Activated naive CD8-positive, alpha-beta T cell treated with anti-CD3 and anti-CD28 coated beads for 36 hours (primary cell): ENCODE measurements at places on chromosomes 13 and 19. TPM values are rescaled to one million over a fixed set of nuclear protein-coding genes. Genes with fewer than 3 reads are reported as not detected.

DNA sequence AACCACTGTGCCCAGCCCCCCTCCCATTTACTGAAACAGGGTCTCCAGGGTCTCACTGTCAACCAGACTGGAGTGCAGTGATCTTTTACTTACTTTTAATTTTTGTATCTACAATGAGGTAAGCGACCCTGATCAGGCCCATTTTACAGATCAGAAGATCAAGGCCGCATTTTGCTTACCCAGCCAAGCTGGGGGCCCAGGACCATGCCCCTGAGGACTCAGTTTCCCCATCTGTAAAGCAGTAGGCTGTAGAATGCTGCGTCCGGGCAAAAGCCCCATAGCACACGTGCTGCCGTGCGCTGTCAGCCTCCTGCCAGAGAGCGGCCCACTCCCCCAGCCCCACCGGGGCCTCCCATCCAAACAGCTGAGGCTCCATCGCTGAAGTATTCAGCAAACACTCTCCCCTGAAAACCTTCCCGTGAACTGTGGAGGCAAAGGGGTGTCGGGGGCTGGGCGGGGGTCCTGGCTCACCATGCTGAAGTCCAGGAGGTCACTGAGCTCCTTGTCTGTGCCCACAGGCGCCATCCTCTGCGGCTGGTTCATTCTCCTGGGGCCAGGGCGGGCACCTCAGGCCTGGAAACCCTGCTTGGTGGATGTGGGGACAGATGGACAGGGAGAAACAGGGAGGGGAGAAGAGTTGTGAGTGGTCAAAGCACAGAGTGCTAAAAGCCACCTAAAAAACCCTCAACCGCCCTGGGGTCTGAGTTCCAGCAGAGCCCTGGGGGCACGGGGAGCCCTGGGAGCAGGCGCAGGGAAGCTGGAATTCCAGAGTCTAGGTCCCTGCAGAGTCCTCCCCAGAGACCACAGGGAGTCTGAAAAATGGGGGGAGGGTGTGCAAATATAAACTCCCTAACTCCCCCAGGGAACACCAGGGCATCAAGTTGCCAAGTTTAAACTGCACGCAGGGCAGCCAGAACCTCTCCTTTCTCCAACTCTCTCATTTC, 2.4 kb downstream of the TCF3 start:
- peaks cover 23% of the 10 kb centered on the region for H3K4me1 ChIP-seq
- H3K27ac ChIP-seq = peak overlapping the region; percentile 95

The CPB2 gene
- not detected for total RNA-seq

DNA sequence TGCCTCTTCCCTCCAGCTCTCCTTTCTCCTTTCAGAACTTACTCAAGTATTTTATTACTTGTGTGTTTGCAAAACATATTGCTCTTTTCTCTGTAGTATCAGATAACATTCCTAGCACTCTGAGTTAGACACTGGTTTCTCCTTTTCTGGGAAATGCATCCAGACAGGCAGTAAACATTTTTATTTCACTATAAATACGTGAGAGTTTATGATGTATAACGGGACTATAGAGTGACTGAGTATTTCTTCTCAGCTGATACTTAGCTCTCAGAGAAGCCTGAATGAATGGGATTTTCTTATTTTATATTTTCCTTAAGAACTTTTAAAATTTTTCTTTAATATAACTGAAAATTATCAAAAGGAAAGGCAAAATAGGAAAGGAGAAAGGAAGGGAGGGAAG, 211.2 kb upstream of the EDNRB start:
- no peak overlapping the region for H3K4me3 ChIP-seq
- H3K4me1 ChIP-seq = no peaks in the 10 kb centered on the region
- no peak for DNase-seq
- no peak overlapping the region for H3K27ac ChIP-seq
- H3K27me3 ChIP-seq = peaks cover 19% of the 10 kb centered on the region

DNA sequence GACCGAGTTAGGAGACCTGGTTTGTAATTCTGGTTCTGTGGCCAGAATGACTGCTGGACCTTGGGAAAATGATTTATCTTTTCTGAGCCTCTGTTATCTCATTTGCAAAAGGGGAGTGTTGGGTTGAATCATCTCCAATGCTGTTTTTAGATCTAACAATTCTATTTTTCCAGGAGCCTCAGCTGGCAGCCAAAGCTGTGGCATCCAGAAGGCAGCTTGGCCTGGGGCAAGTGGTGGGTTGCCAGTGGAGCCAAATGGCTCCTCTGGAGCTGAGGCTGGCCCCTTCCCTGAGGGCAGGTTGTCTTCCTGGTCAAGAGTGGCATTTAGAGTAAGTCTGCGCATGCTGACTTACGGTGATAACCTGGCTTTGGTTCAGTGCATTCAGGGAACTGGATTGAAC, 21.3 kb downstream of the B3GLCT start:
- no peak overlapping the region for H3K4me3 ChIP-seq
- H3K27ac ChIP-seq = no peak overlapping the region
- DNase-seq = no peak
- peaks cover 14% of the 10 kb centered on the region for H3K36me3 ChIP-seq

DNA sequence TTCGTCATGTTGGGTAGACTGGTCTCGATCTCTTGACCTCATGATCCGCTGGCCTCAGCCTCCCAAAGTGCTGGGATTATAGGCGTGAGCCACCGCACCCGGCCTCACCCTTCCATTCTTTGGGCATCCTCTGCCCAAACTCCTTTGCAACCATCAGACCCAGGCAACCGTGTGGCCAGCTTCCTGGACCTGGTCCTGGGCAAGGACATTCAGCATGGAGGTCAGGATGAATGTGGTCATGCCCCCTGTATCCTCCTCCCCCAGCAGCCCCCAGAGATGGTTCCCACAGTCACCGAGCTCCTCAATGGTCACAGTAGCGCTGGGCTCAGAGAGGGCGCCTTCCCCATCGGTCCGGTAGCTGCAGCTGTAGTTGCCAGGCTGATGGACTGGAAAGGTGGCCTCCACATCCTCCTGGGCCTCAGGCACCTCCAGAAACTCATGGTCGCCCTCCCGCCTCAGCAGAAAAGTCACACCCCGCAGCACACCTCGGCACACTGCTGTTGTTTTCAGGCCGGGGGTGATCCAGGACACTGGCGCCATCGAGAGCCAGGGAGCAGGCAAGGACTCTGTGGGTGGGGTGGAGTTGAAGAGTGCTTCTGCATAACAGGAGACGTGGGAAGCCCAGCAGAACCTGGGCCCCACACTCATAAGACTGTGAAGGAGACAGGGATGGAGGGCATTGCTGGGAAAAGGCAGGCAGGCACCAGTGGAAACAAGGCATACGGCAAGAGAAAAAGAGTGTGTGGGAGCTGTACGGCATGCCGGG, 1.1 kb downstream of the A1BG start:
- no peak overlapping the region for H3K27ac ChIP-seq
- H3K4me3 ChIP-seq = no peak overlapping the region
- peaks cover 24% of the 10 kb centered on the region for H3K36me3 ChIP-seq
- peaks cover 22% of the 10 kb centered on the region for H3K4me1 ChIP-seq
- H3K27me3 ChIP-seq = no peaks in the 10 kb centered on the region
- no peak for DNase-seq

The ATP7B gene
- 0.80 TPM for total RNA-seq

The MYO9B gene
- 86.9 TPM for total RNA-seq

GRCh38 chr13:25973085-25973484, 78.7 kb downstream of the SHISA2 start:
- H3K36me3 ChIP-seq = no peaks in the 10 kb centered on the region
- DNase-seq = no peak
- no peak overlapping the region for H3K27ac ChIP-seq
- H3K4me1 ChIP-seq = peaks cover 37% of the 10 kb centered on the region
- H3K27me3 ChIP-seq = peaks cover 4% of the 10 kb centered on the region
- H3K4me3 ChIP-seq = no peak overlapping the region

The ZSCAN4 gene
- total RNA-seq = not detected

The AMH gene
- 7.4 TPM for total RNA-seq

DNA sequence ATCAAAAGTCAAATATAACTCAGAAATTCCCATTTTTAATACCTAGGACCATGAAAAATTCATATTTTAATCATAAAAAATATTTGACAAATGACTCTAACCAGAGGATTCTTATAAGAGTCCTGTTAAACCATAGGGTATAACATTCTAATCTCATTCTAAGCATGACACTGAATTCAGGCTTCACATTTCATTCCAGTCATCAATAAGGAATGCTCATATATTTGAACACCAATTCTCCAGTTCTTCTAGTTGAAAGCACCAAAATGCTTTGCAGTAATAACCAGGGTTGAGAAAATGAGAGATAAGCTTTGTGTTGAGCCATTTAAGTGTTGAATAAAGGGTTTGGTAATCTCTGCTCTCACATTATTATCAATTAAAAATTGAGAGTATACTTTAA, 147.5 kb downstream of the VWA8 start:
- no peaks in the 10 kb centered on the region for H3K27me3 ChIP-seq
- H3K36me3 ChIP-seq = peaks cover 47% of the 10 kb centered on the region
- no peak overlapping the region for H3K27ac ChIP-seq
- H3K4me1 ChIP-seq = peaks cover 10% of the 10 kb centered on the region
- no peak overlapping the region for H3K4me3 ChIP-seq

DNA sequence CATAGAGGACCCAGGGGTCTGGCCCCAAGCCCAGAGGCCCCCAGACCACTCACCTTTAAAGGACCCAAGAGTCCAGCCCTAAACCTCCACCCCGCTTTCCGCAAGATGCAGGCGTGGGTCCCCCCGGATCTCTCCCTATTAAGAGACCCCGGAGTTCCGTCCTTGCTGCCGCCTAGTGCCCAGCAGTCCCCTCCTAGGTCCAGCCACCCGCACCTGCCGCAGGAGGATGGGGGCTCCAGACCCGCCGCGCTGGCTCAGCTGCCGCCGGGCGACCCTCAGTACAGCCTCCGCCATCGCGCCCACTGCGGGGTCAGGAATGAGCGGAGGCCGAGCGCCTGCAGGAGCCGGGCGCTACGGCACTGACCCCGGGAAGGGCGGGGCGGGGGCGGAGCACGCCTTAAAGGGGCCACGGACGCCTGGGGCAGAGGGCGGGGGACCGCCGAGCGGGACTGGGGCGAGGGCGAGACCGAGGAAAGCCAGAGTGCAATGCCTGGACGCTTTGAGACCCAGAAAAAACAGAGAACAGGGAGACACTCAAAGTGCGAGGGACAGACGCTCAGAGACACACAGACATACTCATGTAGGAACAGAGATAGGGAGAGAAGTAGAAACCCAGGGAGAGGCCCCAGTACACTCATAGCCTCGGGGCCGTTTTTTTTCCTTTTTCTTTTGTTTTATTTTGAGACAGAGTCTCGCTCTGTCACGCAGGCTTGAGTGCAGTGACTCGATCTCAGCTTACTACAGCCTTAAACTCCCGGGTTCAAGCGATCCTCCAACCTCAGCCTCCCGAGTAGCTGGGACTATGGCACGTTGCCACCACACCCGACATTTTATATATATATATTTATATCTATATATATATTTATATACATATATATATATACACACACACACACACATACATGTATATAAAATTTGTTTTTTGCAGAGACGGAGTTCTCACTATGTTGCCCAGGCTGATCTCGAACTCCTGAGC, at the start of gene ETHE1:
Gene ETHE1, minus strand, starts transcription at position 318 of the 976 bp plus-strand sequence. Its CDS starts 24 bp downstream, at position 294.
- peak within 1 kb of the TSS; percentile 92 for H3K27ac ChIP-seq
- peak; percentile 83 for DNase-seq
- H3K4me1 ChIP-seq = peaks cover 23% of the 10 kb centered on the region
- H3K4me3 ChIP-seq = peak within 1 kb of the TSS; percentile 94
- no peaks in the 10 kb centered on the region for H3K27me3 ChIP-seq

DNA sequence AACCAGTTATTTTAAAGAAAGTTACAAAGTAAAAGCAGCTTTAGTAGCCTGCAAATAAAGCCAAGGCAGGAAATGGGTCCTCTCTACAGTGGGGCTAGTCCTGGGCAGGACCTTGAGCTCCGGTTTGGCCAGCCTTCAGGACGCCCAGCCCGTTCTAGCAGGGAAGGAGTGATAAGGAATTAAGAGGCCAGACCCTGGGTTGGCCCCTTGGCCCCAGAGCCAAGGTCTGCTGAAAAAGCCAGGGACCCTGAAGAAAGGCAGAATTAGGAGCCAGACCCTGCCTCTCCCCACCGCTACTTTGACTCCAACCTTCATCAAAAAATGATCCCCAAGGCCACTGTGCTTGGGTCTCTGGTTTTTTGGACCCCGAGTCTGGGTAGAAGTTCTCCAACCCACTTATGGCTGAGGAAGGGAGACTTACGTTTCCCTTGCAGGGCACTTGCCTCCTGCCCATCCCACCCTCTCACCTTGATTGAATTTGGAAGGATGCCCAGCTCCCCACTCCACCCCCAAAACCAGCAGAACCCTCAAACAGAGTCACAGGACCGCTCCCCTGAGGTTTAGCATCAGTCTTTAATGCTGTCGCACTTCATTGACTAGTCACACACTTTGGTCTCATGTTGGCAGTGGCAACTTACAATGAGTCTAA, 3.9 kb downstream of the DNAJB1 start:
- peak overlapping the region; percentile 17 for H3K27ac ChIP-seq
- H3K36me3 ChIP-seq = peaks cover 44% of the 10 kb centered on the region
- peaks cover 54% of the 10 kb centered on the region for H3K4me1 ChIP-seq
- H3K27me3 ChIP-seq = no peaks in the 10 kb centered on the region

The ZNF426 gene
- 18.8 TPM for total RNA-seq

GRCh38 chr13:112933649-112934048, 35.4 kb upstream of the MCF2L start:
- no peaks in the 10 kb centered on the region for H3K36me3 ChIP-seq
- DNase-seq = no peak
- no peak overlapping the region for H3K27ac ChIP-seq
- no peaks in the 10 kb centered on the region for H3K4me1 ChIP-seq
- no peak overlapping the region for H3K4me3 ChIP-seq
- peaks cover 41% of the 10 kb centered on the region for H3K27me3 ChIP-seq

The CYP2S1 gene
- 0.32 TPM for total RNA-seq

GRCh38 chr13:64327505-64328194, 2902.5 kb downstream of the PCDH9 start:
- H3K27me3 ChIP-seq = no peaks in the 10 kb centered on the region
- no peaks in the 10 kb centered on the region for H3K4me1 ChIP-seq
- no peaks in the 10 kb centered on the region for H3K36me3 ChIP-seq
- H3K27ac ChIP-seq = no peak overlapping the region
